Central memory CD4-positive, alpha-beta T cell (primary cell): ENCODE measurements at places on chromosomes 4 and X.

DNA sequence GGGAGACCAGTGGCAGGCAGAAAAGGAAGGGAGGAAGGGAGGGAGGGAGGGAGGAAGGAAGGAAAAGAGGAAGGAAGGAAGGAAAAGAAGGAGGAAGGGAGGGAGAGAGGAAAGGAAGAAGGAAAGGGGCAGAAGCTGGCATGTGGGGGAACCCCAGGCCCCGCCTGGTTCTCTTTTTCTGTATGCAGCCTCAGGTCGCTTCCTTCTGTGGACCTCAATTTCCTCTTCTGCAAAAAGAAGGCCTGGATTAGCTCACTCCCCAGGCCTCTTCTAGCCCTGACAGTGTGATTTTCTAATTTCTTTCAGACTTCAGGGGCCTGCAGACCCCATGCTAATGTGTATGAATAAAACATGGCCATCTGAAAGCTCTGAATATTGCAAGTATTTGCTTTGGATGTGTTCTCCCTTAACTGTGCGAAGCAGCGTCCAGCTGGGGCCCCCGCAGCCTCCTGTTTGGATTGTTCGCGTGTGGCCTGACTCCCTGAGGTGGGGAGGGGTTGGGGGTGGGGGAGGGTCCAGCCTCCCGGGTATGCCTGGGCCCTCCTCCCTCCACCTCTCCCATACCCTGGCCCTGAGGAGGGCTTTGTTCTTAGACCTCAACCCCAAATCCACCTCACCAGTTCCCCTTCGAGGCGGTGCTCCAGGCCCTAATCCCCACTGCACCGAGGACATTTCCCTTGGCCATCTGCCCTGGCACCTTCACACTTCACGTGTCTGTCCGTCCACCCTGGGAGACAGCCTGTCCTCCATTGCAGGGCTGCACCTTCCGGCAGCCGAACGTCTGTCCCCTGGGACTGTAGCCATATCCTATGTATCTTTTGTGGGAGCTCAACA lies 199.9 kb upstream of the ATP6AP2 start:
- no peak for DNase-seq

GRCh38 chr4:141643557-141643956 lies 7.2 kb downstream of the IL15 start:
- no peak for DNase-seq

DNA sequence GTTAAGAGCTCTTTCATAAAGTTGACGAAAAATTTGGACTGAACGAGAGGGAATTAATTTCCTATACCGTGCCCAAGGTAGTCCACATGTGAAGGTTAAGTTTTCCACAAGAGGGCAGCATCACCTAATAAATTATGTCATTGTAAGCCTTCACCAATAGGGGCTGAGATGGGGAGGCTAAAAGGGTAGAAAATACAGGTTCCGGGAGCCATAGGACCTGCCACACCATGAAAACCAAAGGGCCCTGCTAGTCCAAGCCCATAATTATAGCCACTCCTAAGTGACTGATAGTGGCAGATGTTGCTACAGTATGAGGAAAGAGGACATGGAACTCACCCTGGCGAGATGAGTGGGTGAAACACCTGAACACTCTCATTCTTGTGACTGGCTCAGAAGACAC lies 122.2 kb downstream of the SHROOM4 start:
- DNase-seq = peak; percentile 21

GRCh38 chr4:76630741-76631140 lies 195.7 kb downstream of the SHROOM3 start:
- no peak for DNase-seq

- DNase-seq = no peak
These were observed 205.5 kb upstream of the MBNL3 start for GRCh38 chrX:132694382-132694781.

DNA sequence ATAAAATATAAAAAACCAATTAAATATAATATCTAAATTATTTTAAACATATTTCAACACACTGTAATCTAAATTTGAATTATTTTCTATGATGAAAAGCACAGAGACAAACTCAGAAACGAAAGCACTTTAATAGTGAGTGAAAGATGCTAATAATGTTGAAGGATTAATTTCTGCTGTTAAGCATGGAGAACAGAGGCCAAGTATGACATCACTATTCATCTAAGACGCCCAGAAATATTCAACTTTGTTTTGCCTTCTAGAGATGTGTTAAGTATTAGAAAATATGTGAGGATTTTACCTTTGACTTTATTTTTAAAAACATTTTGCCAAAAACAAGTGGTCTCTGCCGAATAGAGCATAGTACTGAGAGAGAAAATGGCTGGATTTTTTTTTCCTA lies 19.3 kb downstream of the ARHGEF6 start:
- DNase-seq = no peak

DNA sequence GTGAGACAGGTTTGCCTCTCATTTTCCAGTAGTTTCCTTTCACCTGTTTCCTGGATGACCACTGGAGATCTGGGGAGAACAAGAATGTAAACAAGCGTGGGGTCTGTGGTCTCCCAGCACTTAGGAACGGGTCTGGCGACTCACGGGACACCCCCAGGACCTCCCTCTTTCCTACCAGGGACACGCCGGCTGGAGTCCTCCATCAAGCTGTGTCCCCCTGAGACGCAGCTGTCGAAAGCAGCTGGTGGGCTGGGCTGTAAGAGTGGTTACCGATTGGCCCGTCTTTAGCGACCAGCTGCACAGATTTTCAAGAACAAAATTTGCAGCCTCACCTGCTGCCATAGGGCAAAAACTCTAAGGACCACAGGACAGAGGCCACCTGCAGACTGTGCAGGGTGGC lies 11.9 kb downstream of the LRPAP1 start:
- DNase-seq = no peak

- no peak for DNase-seq
These were observed 503.6 kb upstream of the ZFP42 start for GRCh38 chr4:187491959-187492358.

DNA sequence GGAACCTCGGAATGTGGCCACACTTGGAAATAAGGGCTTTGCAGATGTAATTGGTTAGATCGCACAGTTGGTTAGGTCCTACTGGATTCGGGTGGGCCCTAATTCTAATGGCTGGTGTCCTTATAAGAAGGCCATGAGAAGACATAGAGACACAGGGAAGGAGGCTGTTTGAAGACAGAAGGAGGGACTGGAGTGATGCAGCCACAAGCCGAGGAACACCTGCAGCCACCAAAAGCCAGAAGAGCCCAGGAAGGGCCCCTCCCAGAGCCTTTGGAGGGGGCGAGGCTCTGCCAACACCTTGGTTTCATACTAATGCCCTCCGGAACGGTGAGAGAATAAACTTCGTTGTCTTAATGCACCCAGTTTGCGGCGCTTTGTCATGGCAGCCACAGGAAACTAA lies 47.0 kb downstream of the EVC start:
- no peak for DNase-seq

DNA sequence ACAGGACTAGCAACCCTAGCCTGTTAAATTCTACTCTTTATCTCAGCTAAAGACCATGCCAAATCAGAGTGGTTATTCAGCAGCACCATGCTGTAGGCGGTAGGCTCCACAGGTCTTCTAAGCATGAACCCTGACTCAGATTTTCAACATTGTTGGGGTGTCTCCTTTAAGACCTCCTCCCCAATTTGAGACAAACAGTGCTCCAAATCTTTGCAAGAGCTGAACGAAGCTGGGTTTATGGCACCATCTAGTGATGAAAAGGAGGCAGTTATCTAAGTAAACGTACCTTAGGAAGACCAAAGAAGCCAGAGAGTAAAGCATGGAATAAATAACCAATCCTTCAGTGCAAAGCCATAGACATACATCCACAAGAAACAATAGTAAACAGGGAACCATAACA lies 334.5 kb upstream of the SLC7A11 start:
- no peak for DNase-seq

- DNase-seq = peak; percentile 17
These were observed 168.9 kb downstream of the ZNF674 start for GRCh38 chrX:46376246-46376885.

DNA sequence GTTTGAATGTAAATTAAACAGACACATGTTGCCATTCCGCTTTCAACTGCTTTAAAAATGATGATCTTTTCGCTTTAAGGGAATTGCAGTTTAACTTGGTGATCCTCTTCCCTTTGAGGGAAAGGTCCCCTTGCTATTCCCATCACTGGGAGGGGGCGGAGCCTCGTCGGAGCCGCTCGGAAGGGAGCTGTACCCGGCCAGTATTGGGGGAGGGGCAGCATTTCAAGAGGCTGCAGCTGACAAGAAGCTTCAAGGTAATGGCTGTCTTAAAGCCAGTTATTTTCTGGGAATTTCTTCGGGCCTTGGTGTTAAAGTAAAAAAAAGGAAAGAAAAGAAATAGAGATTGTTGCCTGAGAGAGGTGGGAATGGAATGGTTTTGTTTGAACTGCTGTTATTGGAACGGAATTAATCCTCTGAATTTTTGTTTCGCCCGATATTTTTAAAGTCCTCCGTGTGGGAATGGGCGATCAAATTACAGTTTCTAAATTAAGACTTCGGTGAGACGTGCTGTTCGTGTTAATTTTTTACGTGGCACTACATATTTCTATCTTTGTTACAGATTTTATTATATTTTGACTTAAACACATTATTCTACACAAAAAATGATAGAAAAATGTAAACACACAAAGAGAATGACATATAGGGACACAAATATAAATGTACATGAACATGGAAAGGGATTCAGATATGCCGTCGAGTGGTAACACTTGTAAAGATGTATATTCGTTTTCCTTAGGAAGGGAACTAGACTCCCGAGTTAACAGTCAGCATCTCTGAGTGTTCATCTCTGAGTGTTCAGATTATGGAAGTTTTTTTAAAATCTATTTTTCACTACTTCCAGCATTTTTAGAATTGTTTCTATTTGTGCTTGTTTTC lies 9.2 kb downstream of the PWWP3B start:
- no peak for DNase-seq

DNA sequence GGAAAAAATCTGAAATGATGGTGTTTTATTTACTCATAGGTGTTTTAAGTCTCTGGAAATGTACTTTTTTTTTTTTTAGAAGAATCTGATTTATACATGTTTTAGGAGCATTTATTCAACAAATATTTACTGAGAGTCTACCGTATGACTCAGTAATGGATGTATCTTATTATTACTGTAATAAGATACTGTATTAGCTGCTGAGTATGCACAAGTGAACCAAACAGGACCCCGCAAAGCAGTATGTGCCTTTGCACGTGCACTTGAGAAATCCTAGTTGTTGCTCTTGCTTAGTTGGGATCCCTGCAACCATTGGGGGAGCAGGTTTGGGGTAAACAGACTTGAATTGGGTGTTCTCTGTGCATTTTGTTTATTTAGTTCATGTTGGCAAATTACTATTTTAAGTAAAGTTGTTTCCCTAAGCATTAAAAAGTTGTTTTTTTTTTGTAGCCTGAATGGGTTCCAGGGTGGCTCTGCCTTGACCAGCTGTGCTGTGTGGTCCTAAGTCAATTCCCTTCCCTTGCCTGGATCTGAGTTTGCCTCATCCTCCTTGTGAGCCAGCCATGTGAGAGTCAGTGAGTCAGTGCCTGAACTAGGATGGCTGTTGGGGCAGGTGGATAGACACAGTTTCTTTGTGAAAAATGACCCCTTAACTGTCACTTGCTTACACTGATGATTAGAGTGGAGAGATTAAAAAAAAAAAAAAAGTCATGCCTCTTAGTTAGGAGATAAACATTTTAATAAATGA lies 27.7 kb downstream of the DCUN1D4 start:
- DNase-seq = no peak

DNA sequence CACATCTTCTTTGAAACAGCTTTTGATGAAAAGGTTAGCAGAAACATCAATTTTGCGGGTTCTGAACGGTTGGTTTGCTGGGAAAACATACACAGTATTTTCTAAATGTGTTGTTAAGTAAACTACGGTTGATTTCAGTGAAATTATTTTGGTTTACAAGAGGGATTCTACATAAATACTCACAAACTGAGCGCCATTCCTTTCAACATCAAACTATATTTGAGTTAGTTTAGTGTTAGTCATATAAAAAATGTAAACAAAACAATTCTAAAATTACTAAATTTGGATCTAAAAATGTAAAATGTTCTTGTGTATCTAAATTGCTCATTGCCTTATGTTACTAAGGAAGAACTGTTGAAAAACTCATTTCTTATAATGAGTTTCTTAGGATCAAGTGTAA lies 425.6 kb downstream of the PCDH18 start:
- no peak for DNase-seq

DNA sequence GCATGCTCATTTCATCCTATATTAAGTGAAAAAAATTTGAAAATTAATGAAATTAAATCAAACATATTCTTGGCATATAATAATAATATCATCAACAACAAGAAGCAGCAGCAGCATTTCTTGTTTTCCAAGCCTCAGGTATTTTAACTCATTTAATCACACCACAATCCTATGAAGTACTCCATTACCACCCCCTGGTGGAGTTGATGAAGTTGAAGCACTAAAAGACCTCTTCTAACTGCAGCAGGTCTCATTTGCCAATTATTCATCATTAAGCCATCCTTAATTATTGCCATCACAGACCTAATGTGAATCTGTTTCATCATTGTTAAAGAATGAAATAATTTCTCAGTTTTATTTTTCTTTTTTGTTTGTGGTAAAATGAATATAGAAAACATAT lies 801.4 kb upstream of the GRID2 start:
- no peak for DNase-seq

DNA sequence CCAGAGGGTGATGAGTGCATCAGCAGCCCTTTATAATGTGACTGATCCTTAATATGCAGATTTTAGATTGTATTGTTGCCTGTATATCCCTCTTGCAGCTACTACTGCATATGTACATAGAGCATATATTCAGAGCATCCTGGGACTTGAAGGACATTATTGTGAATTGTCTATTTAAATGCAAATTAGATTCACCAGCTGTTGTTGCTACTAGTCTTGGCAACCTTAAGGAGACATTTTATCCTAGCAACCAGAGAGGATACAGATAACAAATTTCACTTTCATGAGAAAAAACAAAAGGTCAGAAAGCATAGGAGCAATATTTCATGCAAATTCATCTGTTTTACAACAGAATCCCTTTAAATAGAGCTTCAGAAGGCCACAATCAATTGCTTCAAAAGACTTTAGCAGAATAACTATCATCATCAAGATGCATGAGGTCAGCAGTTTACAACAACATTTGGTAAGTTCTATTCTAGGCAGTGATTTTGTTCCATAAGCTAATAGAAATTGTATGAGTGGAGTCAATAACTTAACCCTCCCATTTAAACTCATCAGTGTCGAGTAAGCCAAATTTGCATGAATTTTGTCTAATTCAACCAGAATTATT lies 148.6 kb downstream of the GC start:
- no peak for DNase-seq

- no peak for DNase-seq
These were observed 138.9 kb upstream of the ITM2A start for GRCh38 chrX:79506001-79506400.

- DNase-seq = no peak
These were observed 542.4 kb upstream of the DIPK2B start for GRCh38 chrX:45743081-45743533.

DNA sequence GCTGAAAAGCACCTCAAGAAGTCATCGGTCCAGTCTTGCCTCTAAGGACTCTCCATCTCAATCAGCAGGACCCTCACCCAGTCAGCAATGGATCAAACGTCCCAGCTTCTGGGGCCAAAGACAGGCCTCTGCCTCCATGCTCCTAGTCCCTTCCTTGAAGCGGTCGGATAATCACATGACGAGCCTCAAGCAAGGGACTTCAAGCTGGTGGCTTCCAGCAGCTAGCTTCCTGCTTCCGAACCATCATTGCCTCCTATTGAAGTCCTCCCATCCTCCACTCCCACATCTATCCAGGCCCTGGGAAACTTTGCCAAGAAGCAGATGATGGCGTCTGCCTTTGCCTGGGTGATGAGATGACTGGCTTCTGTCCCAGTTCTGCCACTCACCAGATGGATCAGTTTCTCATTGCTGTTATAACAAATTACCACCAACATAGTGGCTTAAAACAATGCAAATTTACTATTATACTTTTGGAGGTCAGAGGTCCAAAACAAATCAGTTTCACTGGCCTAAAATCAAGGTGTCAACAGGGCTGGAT lies 135.2 kb upstream of the MAMLD1 start:
- DNase-seq = no peak
